Stimulated activated memory B cell treated with anti-CD40 and anti-IgM and Interleukin-4, amounts not matched to agents 10 μg/mL and 1 μg/mL and 100 μg/mL, for 72 hours (primary cell): ENCODE measurements at places on chromosomes 6 and 20.

DNA sequence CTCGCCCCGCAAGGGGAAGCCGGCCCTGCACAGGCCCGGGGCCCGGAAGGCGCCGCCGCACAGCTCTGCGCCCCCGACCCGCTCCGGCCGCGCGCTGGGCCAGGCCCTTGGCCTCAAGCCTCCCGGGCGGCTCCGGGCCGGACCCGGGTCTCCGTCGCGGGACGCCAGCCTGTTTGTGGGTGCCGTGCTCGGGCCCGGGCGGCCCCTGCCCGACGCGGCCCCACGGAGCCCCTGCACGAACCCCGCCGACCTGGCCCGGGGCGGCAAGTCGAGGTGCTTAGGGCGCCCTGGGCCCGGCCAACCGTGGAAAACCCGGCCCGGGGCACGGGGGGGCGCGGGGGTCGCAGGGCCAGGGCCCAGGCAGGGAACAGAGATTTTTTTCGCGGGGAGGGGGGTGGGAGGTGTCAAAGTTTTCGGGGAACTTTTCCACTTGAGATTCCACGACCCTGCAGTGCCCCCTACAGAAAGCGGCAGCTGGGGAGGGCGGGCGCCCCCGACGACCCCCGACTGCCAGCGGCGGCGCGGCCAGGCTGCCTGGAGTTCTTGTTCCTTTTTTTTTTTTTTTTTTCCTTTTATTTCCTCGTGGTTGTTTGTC lies 805 bp upstream of the STX16 start:
- ATAC-seq: peak; percentile 53

GRCh38 chr6:36129941-36130666 lies at the start of gene MAPK13:
Gene MAPK13 (plus strand): TSS chr6:36130513. CDS start chr6:36130583, 70 bp downstream.
- ATAC-seq: peak; percentile 68

GRCh38 chr20:38199501-38200390 lies 34.7 kb upstream of the TGM2 start:
- ATAC-seq: no peak

DNA sequence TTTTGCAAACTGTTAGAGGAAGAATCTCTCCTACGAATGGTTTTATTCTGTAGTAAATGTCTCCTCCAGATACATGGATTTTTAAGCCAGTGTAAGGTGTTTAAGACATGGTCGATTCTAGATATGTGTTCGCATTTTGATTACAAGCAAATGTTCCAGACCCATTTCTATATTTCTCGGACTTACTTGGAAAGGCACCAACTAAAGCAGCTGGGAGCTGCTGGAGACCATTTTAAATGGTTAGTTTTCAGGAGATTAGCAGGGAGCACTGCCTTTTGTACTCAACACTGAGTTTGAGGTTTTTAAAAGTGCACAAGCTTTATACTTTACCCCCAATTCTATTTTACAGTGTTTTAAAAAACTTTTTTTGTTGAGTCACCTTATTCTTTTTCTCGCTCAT lies 857.0 kb downstream of the KIF16B start:
- ATAC-seq: no peak

GRCh38 chr6:129890701-129891100 lies 29.6 kb upstream of the TMEM244 start:
- ATAC-seq: no peak

DNA sequence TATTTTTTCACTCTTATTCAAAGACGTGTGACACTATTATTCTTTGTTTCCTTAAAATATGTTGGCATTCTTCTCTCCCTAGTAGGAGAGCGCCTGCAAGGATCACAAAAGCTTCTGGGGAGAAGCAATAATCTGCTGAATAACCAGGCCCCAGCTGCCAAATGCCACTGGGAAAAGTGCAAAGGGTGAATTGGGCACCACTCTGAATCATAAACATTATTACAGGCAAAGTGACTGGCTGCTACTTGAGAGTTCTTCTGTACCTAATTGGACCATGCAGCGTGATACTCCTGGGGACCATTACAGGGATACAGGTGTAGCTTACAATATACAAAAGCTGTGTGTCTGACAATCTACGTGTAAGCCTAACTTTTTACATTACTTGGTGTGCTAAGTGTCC lies 152.8 kb downstream of the ATXN1 start:
- ATAC-seq: no peak

DNA sequence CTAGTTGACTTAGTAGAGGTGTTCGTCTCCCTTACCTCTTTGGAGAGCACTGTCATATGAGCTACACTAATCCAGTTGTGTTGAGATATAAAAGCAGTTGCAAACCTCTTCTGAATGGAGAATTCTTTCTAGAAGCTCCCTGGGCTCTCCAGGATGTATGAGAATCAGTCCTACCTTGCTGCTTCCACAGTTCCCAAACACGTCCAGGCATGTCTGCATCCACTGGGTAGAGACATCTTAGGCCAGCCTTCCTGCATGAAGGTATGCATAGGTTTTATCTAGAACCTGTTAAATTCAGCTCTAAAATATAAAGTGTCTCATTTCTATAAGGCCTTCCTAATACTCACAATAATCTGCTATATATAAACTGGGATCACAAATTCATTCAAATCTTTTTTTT lies 297.7 kb downstream of the CDC5L start:
- no peak for ATAC-seq

DNA sequence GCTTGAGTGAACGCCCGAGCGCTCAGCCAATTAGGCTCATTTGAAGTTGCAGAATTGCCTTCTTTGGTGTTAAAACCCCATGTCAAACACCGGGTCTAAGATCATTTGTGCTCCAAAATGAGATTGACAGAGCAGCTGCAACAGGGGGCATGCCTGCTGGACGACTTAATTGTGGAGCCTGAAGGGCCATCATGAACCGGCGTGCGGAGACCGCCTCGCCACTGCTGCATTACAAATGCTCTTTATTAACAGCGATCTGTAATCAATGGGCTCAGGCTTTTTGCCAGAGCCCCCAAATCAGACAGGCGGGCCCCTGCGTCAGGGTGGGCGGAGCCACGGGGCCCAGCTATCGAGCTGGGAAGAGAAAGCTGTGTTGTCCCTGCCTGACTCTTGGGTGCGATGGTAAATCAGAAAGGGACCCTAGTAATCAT lies 183.2 kb downstream of the SIM1 start:
- ATAC-seq: peak; percentile 18

- ATAC-seq: peak; percentile 84
Observed at GRCh38 chr20:17843246-17844132, 125.1 kb downstream of the SNX5 start.
